ENCODE measurements at places on chromosomes 16 and 17.

DNA sequence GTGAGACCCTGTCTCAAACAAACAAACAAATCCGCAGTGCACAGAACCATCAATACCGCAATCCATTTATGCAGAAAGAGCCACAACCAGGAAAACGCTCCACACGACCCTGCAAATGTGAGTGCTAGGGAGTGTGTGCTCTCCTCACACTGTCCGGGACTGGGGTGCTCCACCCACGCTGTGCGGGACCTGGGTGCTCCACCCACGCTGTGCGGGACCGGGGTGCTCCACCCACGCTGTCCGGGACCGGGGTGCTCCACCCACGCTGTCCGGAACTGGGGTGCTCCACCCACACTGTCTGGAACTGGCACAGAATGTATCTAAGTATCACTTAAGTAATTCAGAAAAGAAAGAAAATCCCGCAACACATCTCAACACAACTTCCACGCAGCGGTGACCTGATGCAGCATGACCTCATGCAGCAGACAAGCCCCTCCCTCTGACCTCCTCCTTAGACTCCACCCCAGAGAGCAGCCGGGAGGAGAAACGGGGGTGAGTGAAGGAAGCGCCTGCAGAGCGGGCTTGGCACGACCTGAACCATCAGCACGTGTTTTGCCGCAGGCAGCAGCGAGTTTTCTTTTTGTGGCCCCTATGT lies 38.5 kb downstream of the ZNF276 start:
- DNase-seq: no peak

DNA sequence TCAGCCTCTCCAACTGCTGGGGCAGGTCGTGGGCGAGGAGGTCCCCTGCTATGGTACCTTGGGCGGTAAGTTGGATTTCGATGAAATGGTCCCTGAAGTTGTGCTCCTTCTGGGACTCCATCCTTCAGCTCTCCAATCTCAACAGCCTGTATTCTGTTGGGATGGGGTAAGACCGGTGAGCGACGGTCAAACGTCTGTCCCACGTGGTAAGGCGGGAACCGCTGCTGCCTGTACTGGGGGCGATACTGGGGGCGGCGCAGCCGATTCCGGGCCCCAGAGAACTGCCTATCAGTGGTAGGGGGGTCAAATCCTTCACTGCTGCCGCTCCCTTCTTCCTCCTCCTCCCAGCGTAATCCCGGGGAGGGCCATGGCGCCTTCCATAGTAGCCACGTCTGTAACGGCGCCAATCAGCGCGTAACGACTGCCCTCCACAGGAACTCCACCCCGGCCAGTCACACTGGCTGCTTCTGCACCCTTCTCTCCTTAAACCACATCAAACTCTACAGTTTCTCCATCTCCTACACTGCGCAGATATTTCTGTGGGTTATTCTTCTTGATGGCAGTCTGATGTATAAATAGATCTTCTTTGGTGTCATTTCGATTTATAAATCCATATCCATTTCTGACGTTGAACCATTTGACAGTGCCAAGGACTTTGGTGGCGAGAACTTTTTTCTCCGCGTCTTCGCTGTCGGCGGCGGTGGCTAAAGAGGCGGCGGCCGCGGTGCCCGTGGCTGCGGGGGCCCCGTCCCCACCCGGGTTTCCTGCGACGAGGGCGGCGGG lies 41.1 kb downstream of the AHSP start:
- no peak for DNase-seq

GRCh38 chr16:20851601-20852000 lies 45.3 kb downstream of the REXO5 start:
- peak; percentile 84 for DNase-seq

- DNase-seq: no peak
Measured at GRCh38 chr16:6377956-6378355, 954.7 kb upstream of the RBFOX1 start.

GRCh38 chr16:2388875-2389433 lies 40.3 kb upstream of the CCNF start:
- no peak for DNase-seq

DNA sequence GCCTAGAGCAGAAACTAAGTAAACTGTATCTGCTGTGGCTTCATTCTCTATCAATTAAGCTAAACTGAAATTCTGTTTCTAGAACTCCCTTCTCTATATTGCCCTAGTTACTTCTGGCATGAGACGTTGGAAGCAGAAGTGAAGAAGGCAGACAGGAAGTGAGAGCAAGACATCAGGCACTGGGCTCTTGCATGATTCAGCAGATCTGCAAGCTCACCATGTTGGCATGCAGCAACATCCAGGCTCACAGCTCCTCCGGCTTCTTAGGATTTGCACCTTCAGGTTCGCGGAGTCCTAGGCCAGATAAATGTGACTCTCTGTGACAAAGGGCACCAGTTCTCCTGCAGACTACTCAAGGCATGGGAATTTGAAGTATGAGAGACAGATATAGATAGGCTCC lies 148.3 kb downstream of the CDH8 start:
- no peak for DNase-seq
